ENCODE measurements at places on chromosomes 1 and 21.

DNA sequence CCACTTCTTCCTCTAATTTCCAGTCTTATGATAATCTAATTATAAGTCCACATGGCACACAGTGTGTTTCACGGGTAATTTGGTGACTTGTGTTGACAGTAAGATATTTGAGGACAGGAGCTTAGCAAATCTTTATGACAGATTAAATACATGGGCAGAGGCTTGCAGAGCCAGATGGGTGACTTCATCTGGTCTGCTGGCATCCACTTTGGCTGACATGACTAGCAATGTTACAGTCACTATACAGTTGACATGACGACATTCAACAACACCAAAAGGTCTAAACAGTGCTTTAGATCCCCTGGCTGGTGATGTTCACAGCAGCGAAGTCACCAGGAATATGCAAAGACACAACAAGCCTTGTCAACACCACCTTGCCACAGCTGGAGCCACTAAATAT is 147.2 kb downstream of the ETS2 start:
- peak; percentile 26 for DNase-seq

GRCh38 chr1:205170532-205171269 is 40.8 kb downstream of the DSTYK start:
- no peak for DNase-seq

- DNase-seq, result no peak
These were observed 92.5 kb downstream of the CDC42BPA start for GRCh38 chr1:227225715-227226346.

DNA sequence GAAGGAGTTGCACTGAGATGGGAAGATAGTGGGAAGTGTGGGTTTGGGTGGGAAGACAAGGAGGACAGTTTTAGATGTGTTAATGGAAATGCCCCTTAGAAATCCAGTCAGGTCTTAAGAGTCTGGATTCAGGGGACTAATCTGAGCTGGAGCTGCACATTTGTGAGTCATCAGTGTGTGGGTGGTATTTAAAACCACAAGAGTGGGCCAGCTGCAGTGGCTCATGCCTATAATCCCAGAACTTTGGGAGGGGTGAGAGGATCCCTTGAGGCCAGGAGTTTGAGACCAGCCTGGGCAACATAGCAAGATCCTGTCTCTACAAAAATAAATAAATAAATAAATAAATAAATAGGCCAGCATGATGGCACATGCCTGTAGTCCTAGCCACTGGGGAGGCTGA is 40.9 kb upstream of the SLC6A9 start:
- DNase-seq, result no peak

DNA sequence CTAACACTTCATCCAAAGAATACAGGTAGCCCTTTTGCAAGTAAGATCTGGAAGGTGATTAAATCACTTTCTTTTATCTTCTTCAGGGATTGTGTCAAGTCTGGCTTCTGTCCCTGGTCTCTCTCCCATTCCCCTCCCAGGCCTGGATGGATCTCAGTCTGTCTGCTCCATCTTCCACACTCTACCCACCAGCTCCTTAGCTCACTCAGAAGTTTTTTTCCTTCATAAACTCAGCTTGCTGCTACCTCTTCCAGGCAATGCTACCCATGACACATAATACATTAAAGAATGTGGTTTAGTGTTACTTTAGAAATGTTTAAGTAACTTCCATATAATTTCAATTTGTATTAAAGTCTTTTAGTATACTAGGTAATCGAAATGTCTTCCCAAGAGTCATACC is 133.1 kb downstream of the AKT3 start:
- no peak for DNase-seq

GRCh38 chr1:243525085-243525487 is 269.2 kb downstream of the SDCCAG8 start:
- DNase-seq, result no peak

DNA sequence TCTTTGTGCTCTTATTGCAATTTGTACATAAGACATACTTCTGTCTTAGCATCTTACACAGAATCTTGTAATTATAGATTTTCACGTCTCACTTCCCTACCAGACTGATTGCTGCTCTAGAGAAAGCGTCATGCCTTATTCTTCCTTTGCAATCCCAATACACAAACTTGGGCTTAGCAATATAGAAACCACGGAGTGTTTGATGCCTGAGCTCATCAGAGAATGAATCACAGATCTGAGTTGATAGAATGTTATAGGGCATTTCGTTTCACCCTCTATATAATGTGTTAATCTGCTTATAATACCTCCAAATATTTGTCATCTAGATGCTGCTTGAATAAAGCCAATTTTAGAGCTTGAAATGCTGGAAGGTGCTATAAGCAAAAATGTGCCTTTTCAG is 6.6 kb downstream of the FMO1 start:
- DNase-seq, result no peak

DNA sequence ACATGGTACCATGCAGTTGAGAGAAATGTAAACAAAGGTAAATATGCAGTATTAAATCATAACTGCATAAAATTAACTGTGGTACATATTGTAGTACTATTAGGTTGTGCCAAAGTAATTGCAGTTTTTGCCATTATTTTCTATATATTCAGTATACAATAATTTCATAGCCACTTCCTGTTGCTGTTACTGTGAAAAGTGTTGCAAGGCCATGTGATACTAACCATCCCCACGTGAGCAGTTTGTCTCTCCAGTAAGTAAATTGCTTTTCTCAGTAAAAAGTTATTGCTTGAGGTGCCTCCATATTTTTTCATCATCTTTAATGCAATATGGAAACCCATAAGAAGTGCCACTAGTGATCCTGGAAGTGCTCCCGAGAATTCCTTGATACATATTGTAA is 19.6 kb upstream of the METTL18 start:
- DNase-seq, result no peak

GRCh38 chr1:75472971-75473603 is 137.8 kb downstream of the SLC44A5 start:
- DNase-seq, result no peak

GRCh38 chr1:148166558-148167492 is 14.7 kb upstream of the NBPF11 start:
- no peak for DNase-seq

GRCh38 chr1:212485913-212486618 is 53.3 kb downstream of the NENF start:
- DNase-seq, result peak; percentile 92

GRCh38 chr1:184324972-184325371 is 61.9 kb upstream of the C1orf21 start:
- no peak for DNase-seq

- peak; percentile 88 for DNase-seq
These were observed 43.4 kb downstream of the IGSF5 start for GRCh38 chr21:39788383-39788782.

GRCh38 chr1:10459184-10459583 is 9.4 kb downstream of the CORT start:
- no peak for DNase-seq

DNA sequence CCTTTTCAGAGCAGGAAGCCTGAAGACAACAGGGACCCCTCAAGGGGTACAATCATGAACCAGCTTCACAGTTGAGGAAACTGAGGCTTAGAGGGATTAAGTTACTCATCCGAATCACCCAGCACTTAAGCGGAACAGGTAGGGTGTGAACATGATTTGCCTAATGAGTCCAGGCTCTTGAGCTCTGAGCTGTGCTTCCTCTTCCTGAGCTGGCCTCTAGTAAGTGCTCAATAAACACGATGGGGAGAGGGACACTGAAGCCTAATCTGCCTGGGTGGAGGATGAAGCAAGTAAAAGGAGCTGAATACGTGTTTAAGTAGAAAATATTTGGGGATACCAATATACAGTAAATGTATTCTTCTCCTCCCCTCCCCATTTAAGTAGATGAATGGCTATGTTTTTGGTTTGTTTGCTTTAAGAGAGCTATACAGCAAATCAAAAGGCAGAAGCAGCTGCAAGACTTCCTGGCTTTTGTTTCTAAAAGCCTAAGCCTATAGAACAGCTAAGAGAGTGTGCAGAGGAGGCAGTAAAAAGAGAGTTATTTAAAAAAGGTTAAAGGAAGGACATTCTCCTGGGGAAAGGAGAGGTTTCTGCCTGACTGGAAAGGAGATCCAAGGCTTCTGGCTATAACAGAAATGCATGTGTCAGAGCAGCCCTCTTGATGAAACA is 20.5 kb downstream of the STPG1 start:
- no peak for DNase-seq

GRCh38 chr1:171468120-171468750 is 17.1 kb upstream of the PRRC2C start:
- no peak for DNase-seq

DNA sequence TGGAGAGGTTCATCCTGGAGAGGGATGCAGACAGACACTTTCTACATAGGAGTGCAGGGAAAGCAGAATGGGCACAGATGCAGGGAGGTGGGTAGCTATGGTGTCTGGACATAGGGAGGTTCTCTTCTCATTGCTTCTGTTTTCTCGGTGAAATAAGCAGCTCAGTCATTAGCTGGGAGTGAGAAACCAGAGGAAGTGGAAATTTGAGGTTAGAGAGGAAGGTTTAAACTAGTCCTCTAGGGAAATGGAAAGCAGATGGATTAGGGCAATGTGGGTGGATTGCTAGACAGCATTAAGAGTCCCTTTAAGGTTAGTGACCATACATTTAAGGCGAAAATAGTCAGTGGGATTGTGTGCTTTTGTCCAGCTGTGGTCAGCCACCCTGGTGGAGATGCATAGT is 39.6 kb downstream of the MPZL1 start:
- no peak for DNase-seq

DNA sequence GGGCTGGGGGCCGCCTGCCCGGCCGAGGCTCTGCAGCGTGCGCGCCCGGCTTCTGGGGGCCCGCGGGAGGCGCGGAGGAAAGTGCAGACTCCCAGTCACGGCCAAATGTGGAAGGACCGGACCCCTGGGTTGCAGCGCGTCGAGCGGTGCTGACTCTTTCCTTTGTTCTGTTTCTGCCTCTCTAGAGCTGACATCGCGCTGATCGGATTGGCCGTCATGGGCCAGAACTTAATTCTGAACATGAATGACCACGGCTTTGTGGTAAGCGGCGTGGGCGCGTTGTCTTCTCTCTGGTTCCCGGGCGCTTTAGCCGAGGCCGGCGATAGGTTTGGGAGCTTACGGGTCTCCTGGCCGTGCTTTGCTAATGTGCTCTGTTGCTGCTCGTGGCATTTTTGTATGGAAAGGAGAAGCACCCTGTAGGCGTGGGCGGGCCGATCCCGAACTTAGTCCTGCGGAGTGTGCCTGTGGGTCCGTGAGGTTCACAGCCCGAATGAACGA is 629 bp downstream of the PGD start:
- DNase-seq, result peak; percentile 85

DNA sequence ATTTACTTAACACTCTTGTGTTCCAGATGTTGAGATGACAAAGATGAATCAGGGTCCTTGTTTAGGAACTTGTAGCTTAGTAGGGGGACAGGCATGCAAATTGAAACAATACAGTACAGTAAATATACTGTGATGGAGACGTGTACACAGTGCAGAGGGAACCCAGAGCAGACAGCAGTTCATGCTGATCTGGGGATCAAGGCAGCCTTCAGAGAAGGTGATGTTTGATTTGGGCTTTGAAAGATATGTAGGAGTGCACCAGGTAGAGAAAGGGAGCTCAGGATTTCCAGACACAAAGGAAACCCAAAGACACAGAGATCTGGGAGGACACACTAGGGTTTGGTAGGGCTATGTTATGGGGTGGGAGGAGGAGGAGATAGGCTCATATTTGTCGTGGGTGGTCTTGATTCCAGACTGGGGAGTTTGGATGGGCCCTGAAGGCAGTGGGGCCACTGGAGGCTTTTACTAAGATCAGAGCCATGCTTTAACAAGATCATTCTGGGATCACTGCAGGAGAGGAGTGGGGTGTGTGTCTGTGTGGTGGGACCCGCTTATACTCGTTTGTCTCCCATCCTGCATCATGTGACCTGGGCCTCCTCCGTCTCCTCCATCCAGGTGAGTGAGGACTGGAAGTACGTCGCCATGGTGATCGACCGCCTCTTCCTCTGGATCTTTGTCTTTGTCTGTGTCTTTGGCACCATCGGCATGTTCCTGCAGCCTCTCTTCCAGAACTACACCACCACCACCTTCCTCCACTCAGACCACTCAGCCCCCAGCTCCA is 7.8 kb downstream of the CHRNB2 start:
- no peak for DNase-seq

- no peak for DNase-seq
These were observed 39.6 kb downstream of the UBASH3A start for GRCh38 chr21:42443181-42443785.

GRCh38 chr1:12275370-12275769 is 45.5 kb downstream of the VPS13D start:
- DNase-seq, result no peak

DNA sequence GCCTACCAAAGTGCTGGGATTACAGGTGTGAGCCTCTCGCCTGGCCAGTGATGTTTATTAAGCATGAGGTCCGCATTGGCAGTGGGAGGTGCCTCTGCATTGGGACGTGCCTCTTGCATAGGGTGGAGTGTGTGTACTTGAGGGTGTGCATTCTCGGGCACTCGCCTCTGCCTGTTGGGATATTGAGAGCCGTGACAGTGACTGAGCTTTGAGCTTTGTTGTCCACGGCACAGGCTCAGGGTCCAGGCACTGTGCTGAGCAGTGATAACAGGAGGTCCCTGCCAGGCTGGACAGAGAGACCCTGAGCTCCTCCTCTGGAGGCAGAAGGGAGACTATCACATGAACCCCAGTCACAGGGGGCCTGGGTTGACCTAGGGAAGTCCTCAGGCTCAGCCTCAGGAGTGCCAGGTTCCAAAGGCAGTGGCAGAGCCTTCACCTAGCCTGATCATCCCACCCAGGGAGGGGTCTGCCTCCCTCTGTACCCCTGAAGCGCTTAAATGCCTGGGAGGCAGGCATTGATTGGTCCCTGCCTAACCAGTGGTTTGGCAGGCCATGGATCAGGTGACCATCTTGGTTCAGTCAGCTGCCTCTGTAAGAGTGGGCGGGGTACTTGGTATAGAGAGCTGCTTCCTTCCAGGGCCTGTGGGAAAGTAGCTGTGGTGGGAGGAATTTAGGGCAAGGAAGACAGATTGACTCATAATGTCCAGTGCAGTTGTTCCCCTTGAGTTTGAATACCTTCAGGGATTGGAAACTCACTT is 213.8 kb upstream of the TMEM51 start:
- DNase-seq, result no peak

- no peak for DNase-seq
These were observed 259.2 kb downstream of the FMN2 start for GRCh38 chr1:240350910-240351331.

- peak; percentile 40 for DNase-seq
These were observed 261.2 kb downstream of the PTPRU start for GRCh38 chr1:29497395-29498125.

- no peak for DNase-seq
These were observed 854 bp downstream of the MYCL start for GRCh38 chr1:39900662-39901463.

DNA sequence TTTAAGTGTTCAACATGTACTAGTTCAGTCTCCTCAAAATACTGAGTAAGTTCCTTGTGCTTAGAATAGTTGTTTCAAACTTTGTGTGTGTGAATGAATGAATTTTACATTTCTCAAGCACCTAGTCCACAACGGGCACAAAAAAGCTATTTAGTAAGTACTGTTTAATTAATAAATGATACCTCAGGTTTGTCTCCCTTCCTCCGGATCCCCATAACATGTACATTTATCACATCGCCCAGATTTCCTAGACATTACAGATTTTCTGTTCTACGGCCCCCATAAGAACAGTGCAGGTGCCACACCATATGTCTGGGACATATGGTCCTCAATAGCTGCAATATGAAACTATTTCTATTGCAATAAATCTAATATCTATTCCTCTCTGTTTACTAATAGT is 1.3 kb upstream of the TTF2 start:
- DNase-seq, result no peak

All from posterior vena cava (tissue), 2 donors.